ENCODE measurements at places on chromosomes 16 and 17.

- DNase-seq: no peak
These were observed 4.4 kb upstream of the MED9 start for GRCh38 chr17:17472333-17472920.

DNA sequence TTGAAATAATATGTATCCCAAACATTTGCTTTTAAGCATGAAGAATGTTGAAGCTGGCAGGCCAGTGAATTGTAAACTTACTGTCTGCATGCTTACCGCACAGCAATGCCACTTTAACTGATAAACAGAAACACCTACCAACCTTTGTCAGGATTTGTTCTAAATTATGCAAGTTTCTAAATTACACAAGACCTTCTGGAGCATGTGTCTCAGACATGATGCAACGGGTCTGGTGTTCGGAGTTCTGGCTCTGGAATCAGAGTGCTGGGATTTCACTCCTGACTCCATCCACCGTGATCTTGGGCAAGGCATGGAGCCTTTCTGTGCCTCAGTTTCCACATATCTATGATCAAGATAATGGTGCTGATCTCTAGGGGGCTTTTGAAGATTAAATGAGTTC lies 111.2 kb downstream of the CCT6B start:
- DNase-seq: no peak

DNA sequence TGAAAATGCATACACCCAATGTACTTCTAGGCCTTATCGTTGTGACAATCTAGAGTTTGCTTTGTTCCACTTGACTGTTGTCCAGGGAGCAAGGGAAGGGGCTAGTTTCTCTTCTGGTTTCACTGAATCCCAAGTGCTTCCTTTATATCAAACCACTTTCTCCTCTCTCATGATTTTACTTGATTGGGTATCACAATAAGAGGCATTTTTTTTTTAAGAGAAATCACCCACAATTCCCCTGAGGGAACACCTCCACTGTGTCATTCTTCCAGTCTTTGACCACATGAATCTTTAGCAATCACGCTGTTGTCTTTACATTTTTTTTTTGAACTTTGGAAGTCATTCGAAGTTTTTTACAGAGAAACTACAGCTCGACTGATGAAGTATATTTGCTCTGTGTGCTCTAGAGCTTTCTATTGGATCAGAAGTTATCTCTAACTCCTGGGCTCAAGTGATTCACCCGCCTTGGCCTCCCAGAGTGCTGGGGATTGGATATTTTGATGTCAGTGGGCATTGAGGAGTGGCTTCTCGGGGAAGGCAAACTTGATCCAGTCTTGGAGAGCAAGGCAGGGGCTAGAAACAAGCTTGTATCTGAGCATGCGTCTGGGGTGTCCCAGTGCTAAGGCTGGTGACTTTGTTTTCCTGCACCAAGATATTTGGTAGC lies 3.0 kb downstream of the CDH1 start:
- no peak for DNase-seq

DNA sequence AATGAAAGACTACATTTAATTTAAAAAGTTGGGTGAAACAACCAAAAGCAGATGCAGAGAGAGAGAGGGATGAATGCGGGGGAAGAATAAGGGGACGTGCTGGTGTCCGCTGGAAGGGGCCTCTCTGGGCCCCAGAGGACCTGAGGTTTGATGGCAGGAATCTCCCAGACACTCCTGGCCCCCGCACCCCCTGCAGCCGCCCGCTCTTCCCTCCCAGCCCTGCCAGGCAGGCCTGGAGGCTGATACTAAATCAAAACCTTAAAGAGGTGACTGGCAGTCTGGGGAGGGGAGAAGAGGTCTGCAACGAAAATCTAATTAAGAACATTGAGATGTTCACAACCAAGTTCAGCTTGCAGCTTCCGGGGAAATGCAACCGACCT lies 2.4 kb downstream of the FOXL1 start:
- DNase-seq: no peak

All from AG08395 (cell line).